ENCODE measurements at places on chromosomes 4 and X.

DNA sequence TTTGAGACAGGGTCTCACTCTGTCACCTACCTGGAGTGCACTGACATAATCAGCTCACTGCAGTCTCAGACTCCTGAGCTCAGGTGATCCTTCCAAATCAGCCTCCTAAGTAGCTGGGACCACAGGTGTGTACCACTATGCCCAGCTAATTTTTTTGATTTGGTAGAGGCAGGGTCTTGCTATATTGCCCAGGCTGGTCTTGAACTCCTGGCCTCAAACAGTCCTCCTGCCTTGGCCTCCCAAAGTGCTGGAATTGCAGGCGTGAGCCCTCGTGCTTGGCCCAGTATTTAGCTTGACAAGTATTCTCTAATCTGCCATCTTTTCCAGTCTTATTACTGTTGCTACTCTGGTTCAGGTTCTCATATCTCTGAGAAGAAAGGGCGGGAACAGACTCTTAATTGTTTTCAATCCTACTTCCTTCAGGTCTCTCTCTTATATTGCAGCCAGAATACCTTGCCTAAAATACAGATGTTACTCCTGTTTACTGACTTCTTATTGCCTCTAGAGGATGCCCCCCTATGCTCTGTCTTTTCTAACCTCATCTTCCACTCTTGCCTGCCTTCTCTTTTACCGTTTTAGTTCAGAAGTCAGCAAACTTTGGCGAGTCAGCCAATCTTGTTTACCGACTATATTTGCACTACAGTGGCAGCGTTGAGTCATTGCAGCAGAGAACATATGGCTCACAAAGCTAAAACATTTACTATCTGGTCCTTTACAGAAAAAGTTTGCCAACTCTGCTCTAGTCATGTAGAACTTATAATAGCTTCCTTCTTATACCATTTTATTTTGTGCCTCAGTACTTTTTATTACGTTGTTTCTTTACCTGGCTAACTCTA is 19.0 kb downstream of the MRPL1 start:
- no peak for DNase-seq

GRCh38 chrX:45722471-45722870 is 521.8 kb upstream of the DIPK2B start:
- no peak for DNase-seq

GRCh38 chr4:165118256-165118909 is 5.7 kb upstream of the TMEM192 start:
- no peak for DNase-seq

DNA sequence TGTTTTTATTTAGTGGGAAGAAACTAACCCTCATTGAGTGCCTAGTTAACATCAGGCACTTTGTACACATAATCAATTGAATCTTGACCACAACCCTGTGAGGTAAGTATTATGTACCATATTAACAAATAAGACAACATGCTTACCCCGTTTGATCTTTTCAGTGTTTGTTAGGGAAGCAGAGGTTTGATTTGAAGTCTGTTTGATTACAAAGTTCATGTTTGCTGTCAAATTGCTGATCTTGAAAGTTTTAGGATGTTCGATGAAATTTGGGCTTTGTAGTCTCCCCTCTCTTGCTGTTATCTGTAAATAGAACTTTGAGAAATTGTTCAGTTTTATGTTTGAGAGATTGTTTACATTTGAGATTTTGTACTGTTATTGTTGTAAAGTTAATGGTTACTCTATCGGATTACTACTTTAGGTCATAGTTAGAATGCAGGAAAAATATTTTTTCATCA is 13.4 kb upstream of the ADH4 start:
- DNase-seq, result no peak

- DNase-seq, result no peak
These were observed 51.2 kb upstream of the CYSLTR1 start for GRCh38 chrX:78378476-78379115.

DNA sequence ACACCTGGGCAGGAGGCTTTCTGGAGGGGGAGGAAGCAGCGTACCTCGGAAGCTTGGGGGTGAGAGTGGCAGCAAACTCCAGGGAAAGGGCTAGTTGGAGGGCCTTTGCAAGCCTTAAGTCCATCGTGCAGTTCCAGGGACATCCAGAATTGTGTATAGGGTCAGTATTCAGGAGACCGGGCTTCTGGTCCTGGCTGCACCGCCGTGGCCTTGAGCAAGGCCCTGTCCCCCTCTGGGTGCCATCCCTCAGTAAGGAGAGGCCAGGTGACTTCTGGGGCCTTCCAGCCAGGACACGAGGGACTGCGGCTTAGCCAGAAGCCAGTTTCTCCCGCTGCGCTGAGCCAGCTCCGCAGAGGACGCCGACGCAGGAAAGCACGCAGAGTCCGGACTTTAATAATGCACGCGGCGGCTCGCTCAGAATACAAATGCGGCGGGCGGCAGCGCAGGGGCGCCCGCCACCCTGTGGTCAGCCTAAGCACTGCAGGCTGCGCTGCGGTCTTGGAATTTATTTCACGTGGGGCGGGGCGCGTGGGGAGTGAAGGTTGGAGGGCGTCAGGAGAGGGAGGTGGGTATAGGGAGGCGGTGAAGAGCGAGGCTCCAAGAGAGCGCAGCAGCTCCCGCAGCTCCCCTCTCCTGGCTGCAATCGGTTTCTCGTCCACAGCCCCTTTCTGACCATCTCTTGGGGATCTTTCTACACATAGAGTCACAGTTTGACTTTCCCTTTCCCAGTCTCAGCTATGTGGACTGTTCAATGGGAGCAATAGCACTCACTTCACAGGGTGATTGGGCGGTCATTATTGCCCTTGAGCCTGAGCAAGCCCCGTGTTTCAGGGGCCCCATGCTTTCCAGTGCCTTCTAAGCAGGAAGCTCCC is 94.1 kb upstream of the GPR50 start:
- no peak for DNase-seq

- no peak for DNase-seq
These were observed 117.6 kb downstream of the STK32B start for GRCh38 chr4:5168891-5169290.

DNA sequence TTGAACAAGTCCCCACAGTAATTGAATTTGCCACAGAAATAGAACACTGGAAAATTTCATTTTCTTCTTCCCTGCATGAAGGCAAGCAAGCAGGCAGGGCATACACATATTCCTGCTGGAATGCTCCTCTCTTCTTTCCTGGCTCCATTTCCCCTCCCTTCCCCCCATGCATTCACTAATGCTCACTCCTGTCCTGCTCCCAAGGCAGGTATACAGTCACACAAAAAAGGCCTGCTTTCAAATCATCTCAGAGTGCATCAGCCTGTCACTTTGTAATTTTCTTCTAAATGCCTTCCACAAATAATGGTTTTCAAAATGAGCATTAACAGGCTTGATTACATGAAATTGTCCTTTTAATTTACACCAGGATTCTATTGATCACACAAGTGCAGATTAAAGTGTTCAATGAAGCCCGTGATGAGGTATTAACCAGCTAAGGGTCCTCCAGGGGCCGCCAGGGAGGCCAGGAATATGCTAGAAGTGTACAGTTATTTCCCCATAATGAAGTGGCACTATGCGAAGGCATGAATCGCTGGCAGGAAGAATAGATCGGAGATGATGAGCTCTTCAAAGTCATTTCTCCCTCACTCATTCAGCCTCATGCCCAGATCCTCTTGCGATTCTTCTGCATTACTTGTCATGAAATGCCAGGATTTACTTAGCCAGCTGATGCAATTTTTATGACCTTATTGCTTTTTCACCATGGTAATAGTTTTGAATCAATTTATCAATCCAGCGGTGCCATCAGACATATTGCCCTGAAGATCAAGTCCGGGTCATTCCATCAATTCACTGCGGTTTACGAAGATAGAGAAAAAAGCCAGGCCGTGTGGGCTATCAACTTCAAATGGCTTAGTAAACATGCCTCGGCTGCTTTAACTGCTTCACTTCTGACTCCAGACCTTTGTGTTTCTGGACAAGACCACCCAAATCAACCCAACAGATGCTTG is 243.5 kb downstream of the GPAT3 start:
- DNase-seq, result no peak

DNA sequence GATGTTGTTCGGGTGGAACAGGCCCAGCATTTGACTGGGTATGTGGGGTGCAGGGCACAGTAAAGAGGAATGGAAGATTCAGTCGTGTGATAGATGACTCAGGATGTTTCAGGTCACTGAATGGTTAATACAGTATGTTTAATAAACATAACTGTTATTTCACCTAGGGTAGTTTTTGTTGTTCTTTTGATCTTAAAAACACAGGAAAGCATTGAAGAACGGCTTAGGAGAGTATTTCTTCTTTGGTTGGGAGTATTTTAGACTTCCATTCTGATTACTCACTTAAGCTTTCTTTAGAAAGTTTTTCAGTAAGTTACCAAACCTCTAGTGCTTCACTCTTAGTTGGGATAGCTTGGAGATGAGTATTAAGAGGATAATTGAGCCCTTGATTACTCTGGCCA is 62.3 kb downstream of the STAG2 start:
- no peak for DNase-seq

- DNase-seq, result peak; percentile 20
These were observed 85.5 kb downstream of the PSAPL1 start for GRCh38 chr4:7348946-7349900.

DNA sequence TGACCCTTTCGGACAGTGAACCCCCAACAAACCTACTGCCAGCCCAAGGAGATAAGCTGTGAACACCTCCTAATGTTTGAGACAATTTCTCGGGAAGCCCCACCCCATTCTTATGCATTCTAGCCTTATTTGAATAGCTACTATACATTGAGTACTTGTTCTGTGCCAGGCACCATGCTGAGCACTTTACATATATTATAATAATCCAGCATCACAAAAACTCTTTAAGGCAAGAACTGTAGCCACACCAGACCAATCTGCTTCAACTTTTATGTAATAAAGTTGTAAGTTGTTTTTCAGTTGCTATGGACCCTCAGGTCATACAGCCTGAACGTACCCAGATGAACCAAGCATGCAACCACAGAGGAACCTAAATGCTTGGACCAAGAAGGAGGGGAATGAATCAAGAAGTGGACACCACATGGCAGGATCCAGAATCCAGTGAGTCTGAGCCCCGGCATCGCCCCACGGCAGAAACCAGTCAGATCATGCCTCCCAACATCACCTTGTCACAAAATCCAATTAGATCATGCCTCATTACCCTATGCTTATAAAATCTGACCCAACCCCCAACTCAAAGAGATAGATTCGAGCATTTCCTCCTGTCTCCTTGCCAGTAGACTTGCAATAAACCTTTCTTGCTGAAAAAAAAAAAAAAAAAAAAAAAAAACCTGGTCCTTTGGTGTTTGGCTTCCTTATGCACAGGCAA is 225.0 kb downstream of the QDPR start:
- DNase-seq, result no peak

GRCh38 chrX:20514358-20514757 is 247.6 kb upstream of the RPS6KA3 start:
- no peak for DNase-seq

- DNase-seq, result no peak
These were observed 34.7 kb downstream of the DLG3 start for GRCh38 chrX:70479247-70479921.

DNA sequence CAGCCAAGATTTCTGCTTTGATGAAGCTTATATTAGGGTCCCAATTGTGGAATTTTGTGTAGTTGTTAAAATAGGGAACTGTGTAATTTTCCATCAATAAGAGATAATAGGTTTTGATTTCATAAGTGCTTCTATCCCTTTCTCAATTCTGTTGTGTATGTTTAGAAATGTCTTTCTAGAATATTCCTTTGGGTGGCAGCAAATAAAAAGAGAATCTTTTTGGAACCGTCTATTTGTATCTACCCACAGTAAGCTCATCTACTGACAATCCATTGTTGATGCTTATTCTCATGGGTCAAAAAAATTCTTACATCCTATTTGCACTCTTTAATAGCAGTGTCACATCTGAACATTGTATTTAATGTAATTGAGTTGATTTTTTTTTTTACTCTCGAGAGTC is 61.7 kb downstream of the TMA16 start:
- peak; percentile 37 for DNase-seq

DNA sequence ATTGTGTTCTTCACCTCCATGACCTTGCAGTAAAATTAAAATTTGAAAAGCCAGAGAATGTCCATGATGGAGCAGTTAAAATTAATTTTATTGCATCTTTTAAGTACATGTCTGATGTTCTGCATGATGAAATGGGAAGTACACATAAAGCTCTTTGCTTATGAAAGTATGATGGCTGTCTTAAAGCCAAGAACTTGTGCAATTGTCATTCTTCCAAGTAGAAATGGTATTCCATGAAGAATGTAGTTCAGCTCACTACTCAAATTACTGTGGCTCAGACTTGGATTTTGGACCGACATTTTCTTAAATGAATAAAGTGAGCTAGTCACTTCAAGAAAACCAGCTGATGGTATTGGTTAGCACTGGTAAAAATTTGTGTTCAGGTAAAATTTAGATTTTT is 161.7 kb upstream of the CXCL13 start:
- no peak for DNase-seq

DNA sequence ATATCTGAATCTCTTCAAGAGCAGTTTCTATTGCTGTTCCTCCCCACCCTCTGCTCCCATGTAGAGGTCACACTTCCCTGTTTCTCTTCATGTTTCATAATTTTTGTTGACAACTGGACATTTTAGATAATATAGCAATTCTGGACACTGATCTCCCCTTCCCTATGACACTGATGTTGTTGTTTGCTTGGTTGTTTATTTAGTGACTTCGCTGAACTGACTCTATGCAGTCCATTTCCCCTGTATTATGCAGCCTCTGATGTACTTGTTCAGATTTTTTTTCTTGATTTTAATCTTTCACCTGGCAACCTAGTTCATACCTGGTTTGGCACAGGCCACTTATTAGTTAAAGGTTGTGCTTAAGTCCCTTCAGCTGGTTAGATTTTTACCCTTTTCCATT is 29.2 kb downstream of the CLDN2 start:
- DNase-seq, result no peak

- no peak for DNase-seq
These were observed 9.0 kb upstream of the PROM1 start for GRCh38 chr4:16092682-16093319.

DNA sequence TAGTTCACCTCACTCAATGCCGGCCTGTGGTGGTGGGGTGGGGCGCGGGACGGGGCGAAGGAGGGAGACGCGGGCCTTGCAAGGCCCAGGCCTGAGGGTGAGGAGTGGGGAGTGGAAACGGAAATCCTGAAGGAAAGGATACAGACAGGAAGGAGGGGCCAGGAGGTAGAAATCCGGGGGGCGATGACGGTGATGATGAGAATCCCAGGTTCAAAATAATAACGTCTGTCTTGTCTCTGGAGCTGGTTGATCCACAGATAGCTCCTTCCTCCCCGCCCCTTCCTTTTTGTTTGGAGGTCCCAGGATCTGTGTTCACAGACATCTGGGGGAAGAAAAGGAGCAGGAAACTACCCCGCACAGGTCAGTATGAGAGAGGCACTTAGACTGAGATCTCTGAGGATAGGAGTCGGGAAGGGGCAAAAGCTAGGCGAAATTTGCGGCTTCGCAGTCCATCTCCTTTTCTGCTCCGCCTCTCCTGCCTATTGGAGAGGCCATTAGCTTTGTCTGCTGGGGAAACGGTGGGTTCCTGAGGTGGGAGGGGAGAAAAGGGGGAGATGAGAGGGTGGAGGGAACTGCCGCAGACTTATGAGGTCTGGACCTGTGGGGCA is 746 bp downstream of the TCEAL7 start:
- DNase-seq, result no peak
